ENCODE measurements at places on chromosomes 2 and 18. TPM values are rescaled to one million over a fixed set of nuclear protein-coding genes. Genes with fewer than 3 reads are reported as not detected.

LHCGR gene
- not detected for polyA plus RNA-seq

MC4R gene
- polyA plus RNA-seq, result not detected

TMEM37 gene
- polyA plus RNA-seq, result 0.03 TPM

PLEK gene
- polyA plus RNA-seq, result 0.07 TPM

CIDEA gene
- polyA plus RNA-seq, result 4.9 TPM

MOGAT1 gene
- polyA plus RNA-seq, result not detected

DNAH7 gene
- polyA plus RNA-seq, result 0.10 TPM

XDH gene
- 45.1 TPM for polyA plus RNA-seq

SIX3 gene
- not detected for polyA plus RNA-seq

RNASEH1 gene
- 15.2 TPM for polyA plus RNA-seq

RAD51AP2 gene
- 0.02 TPM for polyA plus RNA-seq

IGFBP2 gene
- polyA plus RNA-seq, result 501 TPM

TSHZ1 gene
- 2.0 TPM for polyA plus RNA-seq

FEZ2 gene
- polyA plus RNA-seq, result 20.0 TPM

NT5DC4 gene
- 0.07 TPM for polyA plus RNA-seq

NAPG gene
- 15.1 TPM for polyA plus RNA-seq

PXDN gene
- polyA plus RNA-seq, result 99.0 TPM

COX5B gene
- 319 TPM for polyA plus RNA-seq

NYAP2 gene
- not detected for polyA plus RNA-seq

KCNS3 gene
- polyA plus RNA-seq, result 3.8 TPM

TLX2 gene
- 0.05 TPM for polyA plus RNA-seq

SERPINB10 gene
- polyA plus RNA-seq, result 0.07 TPM

ITGB6 gene
- polyA plus RNA-seq, result 162 TPM

UGT1A5 gene
- not detected for polyA plus RNA-seq

REEP1 gene
- 0.09 TPM for polyA plus RNA-seq
